Activated CD4-positive, alpha-beta T cell treated with anti-CD3 and anti-CD28 coated beads, Interleukin-2, amount 50 U/mL, for 24 hours (primary cell): ENCODE measurements at places on chromosomes 2 and 18.

- DNase-seq, result no peak
These were observed 32.6 kb upstream of the RAPH1 start for GRCh38 chr2:203567691-203568090.

GRCh38 chr2:170813611-170814532, 2.8 kb upstream of the GAD1 start:
- no peak for DNase-seq

DNA sequence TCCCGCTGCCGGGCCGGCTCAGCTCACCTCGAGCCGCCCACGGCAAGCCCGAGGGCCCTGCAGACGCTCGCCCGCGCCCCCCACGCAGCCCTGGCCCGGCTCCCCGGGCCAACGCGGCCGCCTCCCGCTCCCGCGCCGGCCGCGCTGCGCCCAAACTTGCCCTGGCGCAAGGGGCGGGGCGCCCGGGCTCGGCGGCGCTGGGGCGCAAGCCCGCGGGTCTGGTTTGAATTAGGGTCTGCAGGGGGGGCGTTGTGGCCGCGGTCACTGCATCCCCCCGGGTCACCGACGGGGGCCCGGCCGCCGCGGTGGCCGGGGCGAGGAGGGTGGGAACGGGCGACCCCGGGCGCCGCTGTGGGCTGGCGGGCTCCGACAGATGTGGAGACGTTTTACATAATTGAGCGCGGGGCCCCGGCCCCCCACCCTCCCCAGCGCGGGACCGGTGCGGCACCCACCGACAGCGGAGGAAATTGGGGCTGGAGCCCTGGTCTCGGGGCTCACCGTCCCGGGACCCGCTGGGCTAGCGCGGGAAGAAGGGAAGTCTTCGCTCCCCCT, 690 bp downstream of the SDC1 start:
- no peak for DNase-seq

DNA sequence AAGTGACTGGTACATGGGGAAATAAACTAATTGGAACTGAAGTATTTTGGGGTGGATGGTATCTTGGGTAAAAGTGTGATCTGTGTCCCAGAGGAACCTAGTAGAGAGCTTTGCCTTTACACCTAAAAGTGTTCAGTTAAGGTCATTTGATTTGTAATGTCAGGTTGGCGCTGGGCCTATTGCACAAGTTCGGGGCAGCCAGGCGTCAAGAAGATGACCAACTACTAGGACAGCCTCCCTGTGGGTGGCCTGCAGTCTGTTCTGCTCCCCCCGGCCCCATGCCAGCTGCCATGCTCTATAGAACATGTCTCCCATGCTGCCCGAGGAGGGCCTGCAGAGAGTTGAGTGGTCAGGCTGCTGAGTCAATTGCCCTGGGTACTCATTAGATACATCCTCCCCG, 10.1 kb downstream of the RRM2 start:
- DNase-seq, result no peak

- DNase-seq, result no peak
These were observed 209.1 kb upstream of the REV1 start for GRCh38 chr2:99698896-99699295.

- no peak for DNase-seq
These were observed 188.9 kb downstream of the LTBP1 start for GRCh38 chr2:33135645-33136044.

- no peak for DNase-seq
These were observed 61.5 kb downstream of the ADNP2 start for GRCh38 chr18:80170395-80171053.

- no peak for DNase-seq
These were observed 360.2 kb downstream of the FSIP2 start for GRCh38 chr2:186098821-186099220.

DNA sequence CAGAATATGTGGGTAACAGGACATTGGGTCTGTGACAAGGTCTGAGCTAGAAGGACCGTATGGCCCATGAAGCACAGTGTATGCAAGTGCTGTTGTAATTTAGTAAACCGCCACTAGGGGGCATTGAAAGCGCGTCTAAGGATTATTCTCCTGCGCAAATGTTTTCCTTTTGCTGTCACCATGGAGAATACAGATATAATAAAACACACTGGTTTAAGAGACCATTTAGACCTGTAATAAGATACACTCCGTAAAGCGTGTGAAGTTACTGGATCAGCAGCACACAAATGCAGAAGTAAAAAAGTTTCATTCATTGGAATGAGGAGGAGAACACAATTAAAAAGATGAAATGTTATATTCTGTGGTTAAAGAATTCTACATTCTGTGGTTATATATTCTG, 272.4 kb downstream of the AGAP1 start:
- DNase-seq, result no peak

DNA sequence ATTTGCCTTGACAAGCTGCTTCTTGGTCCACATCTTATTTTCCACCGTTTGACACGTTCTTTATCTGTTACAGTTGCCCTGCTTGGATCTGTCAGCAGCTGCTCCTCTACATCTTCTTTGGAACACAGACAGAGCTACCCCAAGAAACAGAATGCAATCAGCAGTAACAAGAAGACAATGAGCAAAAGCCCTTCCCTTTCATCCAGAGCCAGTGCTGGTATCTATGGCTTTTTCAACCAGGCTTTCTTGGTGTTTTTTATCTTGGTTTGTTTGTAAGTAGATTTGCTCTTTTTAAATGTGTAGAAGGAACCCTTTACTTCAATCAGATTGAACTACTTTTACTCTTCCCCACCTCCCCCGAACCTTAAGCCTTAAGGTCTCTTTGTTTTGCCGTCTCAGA, 41.9 kb downstream of the CLIP4 start:
- DNase-seq, result no peak

DNA sequence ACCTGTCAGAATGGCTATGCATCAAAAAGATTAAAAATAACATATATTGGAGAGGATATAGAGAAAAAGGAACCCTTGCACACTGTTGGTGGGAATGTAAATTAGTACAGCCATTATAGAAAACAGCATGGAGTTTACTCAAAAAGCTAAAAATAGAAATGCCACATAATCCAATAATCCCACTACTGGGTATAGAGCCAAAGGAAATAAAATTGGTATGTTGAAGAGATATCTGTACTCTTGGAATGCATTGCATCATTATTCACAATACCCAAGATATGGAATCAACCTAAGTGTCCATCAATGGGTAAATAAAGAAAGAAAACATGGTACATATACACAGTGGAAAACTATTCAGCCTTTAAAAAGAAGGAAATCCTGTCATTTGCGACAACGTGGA, 77.2 kb downstream of the C1D start:
- no peak for DNase-seq

- no peak for DNase-seq
These were observed 701.9 kb upstream of the RAB6C start for GRCh38 chr2:129277585-129277981.

- no peak for DNase-seq
These were observed 74.2 kb downstream of the SH3BP4 start for GRCh38 chr2:235025800-235026536.

- no peak for DNase-seq
These were observed 405.3 kb downstream of the LPIN1 start for GRCh38 chr2:12151716-12152115.

DNA sequence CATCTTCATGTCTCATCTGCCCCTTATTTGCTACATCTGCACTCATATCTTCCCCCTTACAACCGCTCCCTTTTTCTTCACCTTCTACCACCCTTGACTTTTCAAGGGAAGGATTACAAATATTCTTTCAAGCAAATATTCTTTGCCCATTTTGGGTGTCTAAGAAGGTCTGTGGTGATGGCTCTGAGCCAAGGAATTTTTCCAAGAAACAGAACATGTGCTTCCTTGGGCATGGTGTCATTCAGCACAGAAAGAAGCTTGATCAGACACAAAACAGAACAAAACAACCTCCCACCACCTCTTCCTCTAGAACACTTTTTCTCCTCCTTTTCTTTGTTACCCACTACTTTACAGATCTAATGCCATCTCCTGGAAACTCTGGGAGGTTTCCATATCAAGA, 313.7 kb downstream of the SATB2 start:
- no peak for DNase-seq

GRCh38 chr2:36530983-36531354, 67.0 kb downstream of the FEZ2 start:
- DNase-seq, result no peak

DNA sequence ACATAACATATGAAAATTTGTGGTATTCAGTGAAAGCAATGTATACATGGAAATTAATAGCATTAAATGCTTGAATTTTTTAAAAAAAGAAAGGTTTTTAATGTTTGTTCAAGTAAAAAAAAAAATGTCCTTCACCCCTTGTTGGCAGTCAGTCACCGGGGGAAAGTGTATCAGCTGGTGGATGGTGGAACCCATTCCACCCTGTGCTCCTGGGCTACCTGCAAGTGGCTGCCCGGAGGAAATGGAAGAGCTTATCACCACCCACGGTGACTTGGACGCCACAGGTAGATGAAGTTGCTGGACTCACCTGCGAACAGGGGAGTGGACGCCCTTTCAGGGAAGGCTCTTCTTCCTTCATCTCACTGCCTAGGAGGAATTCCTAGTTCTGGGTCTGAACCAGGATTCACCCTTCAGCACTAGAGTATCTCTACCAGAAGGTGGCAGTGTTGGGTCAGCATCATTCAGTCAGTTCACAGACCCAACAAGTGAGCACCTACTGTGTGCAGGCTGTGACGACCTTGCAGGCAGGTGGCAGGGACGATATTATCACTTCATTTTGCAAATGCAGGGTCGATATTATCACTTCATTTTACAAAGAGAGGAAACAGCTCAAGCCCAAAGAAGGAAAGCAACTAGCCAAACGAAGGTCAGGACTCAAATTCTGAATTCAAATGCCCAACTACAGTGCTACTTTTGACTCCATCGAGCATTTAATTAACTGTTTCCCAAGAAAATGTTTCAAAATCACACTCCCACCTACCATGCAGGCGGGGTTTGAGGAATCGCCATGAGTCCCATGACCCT, 35.8 kb downstream of the CIB4 start:
- DNase-seq, result no peak

GRCh38 chr2:88955607-88956006, 264.1 kb downstream of the RPIA start:
- no peak for DNase-seq

- DNase-seq, result no peak
These were observed 482.0 kb downstream of the PTPRM start for GRCh38 chr18:8049147-8049546.

- DNase-seq, result no peak
These were observed 1.7 kb downstream of the UGGT1 start for GRCh38 chr2:128092656-128093055.

DNA sequence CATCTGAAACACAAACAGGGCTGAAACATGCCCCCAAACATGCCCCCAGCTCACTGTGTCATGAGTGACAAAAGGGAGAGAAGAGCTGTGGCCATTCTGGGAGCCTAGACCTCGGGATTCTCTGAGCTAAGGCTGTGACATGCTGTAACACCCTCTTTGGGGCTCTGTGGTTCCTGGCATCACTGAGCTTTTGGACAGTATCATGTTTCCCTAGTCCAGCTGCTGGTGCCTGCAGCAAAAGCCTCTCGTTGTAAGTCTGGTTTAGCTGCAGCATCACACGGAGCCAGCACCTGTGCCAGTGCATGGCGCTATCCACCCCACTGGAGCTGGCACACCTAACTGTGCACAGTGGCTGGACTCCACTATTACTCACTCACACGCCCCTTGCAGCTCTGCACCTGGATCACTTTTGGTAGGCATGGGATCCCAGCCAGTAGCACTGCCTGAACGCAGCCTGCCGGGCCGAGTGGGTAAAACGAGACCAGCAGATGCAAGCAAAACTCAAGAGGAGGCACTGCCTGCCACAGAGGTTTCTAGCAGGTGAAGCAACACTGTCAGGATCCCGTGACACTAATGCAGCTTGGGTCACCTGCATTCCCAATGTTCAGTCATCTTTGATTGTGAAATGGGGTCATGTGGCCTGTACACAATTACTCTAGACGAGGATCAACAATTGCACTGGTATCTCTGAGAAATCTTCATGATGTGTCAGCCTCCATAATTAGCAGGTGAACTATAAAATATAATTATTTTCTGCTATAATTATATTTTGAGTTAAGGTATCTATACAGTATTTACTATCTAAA, 547.2 kb downstream of the ZNF804A start:
- DNase-seq, result no peak

GRCh38 chr2:62313449-62314227, 117.7 kb downstream of the B3GNT2 start:
- DNase-seq, result no peak
